ENCODE measurements at places on chromosomes 2 and 18.

DNA sequence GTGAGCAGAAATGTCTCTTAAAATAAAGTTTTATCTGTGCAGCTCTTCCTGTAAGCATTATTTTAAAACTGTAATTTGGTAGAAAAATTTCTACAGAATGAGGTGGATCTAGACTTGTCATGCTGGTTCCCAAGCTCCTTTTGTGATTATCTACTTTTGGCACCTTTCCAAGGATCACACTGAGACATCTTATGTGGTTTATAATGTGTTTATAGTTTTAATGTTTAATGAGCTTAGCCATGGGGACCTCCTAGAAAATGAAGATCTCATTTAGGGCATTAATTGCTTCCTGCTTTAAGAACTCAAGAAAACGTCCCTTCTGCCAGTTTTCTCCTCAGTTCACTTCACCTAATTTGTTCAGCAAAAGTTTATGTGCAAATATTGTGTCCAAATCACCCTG, 468.4 kb downstream of the SUCLG1 start:
- no peak for DNase-seq

DNA sequence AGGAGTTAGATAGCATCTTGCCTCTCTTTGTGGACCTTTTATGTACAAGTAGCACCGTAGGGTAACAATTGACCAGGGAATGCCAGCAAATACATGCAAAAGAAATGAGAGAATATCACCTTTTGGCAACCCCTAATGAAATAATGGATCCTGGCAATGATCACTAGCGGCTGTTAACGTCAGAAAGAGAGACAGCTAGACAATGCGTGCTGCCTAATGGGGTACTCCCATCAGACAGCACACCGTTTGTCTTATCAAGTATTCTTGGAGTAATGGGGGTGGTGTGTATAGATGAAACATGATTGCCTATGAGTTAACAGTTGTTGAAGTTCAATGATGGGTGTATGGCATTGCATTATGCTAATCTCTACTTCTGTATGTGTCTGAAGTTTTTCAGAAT, 1.6 kb downstream of the ELAC1 start:
- DNase-seq: no peak

GRCh38 chr2:229725716-229726574, 11.6 kb upstream of the DNER start:
- DNase-seq: no peak

GRCh38 chr18:21110713-21111345, 784 bp downstream of the ROCK1 start:
- DNase-seq: no peak

DNA sequence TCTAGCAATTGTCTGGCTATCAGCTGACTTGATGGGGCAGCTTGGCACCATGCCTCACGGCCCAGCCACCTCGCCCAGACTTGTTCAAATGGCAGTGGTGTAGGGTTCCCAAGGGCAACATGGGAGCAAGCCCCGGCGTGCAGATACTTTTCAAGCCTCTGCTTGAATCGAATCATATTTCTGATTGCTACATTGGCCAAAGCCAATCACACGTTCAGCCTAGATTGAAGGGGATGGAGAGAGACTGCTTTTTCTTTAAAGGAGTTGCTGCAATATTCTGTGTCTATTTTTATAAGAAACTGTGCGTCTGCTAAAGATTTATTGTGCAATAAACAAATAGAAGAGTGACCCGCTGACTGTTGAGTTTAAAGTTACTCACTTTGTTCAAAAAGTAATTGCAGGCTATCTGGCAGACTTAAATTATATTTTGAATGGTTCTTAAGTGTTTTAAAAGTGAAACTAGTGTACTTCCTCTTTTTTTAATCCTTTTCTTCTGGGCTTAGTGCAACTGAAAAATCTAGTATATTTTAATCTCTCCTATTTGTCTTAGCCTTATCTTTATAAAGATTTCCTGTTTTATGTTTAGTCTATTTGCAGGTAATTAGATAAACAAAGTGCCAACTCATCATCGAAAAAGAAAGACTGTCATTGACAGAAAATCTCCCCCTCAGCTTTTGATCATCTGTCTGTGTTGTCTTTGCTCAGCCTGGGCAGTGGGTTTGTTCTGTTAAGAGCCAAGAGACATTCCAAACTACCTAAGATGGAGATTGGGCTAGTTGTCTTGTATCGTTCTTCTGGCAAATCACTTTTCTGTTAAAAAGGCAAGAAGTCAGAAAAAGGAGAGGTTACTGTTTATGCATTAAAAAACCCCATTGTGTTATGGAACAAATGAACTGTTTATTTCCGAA, 156.1 kb downstream of the TPGS2 start:
- DNase-seq: no peak

GRCh38 chr18:76715012-76715610, 107.2 kb upstream of the ZNF236 start:
- no peak for DNase-seq

DNA sequence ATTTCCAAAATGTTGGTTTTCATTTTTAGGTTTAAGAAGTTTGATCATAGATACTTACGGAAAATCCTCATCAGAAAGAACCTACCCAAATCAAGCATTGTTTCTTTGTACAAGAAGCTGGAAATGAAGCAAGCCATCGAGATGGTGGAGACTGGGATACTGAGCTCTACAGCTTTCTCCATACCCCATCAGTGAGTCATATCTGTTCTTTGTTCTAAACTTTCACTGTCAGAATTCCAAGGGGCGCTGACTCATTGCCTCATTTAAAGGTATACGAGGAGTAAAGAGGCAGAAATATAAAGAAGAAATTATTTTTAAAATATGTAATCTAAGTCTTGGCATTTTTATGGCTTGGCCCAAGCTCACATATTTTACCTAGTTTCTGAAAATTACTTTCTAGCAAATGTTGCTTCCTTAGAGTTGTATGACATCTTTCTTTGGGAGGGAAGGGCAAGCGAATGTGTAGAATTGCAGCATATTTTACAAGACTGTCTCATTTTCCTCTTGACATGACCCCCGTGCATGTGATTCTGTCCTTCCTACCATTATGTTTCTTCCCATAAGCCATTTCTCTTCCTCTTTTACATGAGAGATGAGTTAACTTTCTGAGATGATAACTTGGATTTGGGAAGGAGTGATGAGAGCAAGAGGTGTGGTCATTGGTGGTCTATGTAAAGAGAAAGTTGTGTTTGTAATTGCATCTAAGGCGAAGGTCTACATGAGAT, 41.2 kb downstream of the SLC9A4 start:
- DNase-seq: no peak

- DNase-seq: no peak
These were observed 90.0 kb upstream of the TAF1B start for GRCh38 chr2:9753276-9753600.

DNA sequence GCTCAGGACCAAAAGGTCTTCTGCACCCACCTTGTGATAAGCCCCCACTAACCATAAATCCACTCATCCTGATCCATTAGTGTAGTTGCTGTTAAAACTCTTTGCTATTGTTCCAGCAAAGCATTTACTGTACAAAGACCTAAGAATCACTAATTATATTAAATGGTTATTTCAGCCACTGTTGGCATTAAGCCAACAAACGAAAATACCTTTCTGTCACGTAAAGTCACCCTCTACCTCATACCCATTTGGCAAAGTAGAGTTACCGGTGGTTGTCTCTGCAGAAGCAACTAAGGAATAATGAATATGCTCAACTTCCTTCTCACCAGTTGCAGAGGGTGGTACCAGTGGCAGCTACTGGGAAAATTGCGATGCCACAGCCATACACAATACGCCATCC, 224.5 kb downstream of the SP3 start:
- no peak for DNase-seq

DNA sequence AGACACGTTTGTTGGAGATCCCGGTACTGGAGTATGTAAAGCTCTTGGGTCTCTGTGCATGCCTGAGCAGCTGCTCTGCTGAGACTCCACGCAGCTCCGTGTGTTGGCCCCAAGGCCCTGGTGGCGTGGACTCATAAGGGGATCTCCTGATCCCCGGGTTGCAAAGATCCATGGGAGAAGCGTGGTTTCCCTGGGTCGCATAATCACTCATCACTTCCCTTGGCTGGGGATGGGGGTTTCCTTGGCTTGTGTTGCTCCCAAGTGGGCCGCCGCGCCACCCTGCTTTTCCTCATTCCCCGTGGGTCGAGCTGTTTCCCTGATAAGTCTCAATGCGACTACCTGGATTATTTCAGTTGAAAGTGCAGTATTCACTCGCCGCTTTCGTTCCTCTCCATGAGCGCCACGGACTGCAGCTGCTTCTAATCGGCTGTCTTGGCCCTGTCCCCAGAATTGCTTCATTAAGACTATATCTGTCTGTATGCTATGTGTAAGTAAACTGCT, 76.0 kb downstream of the EPC2 start:
- DNase-seq: no peak

DNA sequence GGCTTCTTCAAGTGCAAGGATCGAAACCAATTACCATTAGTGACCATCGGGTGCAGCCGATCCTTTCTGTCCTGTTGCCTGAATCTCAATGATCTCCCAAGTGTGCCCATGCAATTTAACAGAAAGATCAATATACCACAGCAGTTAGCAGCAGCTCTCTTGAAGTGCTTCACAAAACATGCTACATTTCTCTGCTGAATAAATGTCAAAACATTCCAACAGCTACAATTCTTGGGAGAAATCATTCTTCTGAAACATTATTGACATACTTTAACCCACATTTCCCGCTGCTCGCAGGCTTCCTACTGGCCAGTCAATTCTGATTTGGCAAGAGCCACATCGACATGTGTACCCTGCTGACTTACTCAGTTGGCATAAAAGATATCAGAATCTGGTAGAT, 907.7 kb downstream of the TMEM182 start:
- DNase-seq: no peak

DNA sequence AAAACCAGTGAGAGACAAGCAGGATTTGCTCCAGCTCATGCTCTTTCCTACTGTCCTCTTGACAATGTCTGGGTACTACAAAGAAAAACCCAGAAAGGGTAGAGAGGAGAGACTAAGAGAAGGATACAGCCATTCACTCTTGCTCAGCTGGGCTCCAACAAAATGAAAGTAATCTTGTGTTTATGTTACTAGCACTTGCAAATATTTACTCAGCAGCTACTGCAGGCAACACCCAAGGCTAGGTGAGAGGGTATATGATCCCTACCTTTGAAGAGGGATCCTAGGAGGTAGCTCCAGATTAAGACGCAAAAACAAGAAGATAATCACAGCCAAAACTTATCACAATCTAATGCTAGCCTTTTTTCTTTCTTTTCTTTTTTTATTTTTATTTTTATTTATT, 329.6 kb upstream of the ACVR2A start:
- no peak for DNase-seq

All from substantia nigra (tissue), 51 donors.